ENCODE measurements at places on chromosomes 6 and 20. TPM values are rescaled to one million over a fixed set of nuclear protein-coding genes. Genes with fewer than 3 reads are reported as not detected.

The PKIB gene
- total RNA-seq: 2.6 TPM

The COL21A1 gene
- 1.0 TPM for total RNA-seq

The EEF1A2 gene
- 1.3 TPM for total RNA-seq

The SAMD3 gene
- total RNA-seq: not detected

The CRIP3 gene
- not detected for total RNA-seq

The FAM83B gene
- 0.91 TPM for total RNA-seq

The BPI gene
- 0.13 TPM for total RNA-seq

The TCP1 gene
- 136 TPM for total RNA-seq

The SLC26A8 gene
- total RNA-seq: not detected

The MCHR2 gene
- not detected for total RNA-seq

The AGER gene
- total RNA-seq: 0.65 TPM

The SPATA25 gene
- total RNA-seq: 1.2 TPM

The NKAIN4 gene
- 3.7 TPM for total RNA-seq

The MOXD1 gene
- 16.0 TPM for total RNA-seq

The OPN5 gene
- not detected for total RNA-seq

The ARFGEF3 gene
- total RNA-seq: 0.08 TPM

The GJA10 gene
- not detected for total RNA-seq

The KIF6 gene
- total RNA-seq: 0.32 TPM

The LBP gene
- 1.3 TPM for total RNA-seq

The BPIFB2 gene
- not detected for total RNA-seq

The SLC44A4 gene
- total RNA-seq: not detected

The C20orf204 gene
- 2.0 TPM for total RNA-seq

The ADGRF4 gene
- total RNA-seq: not detected

The EYA4 gene
- total RNA-seq: 10.3 TPM

The C4A gene
- 0.52 TPM for total RNA-seq

The LZTS3 gene
- 1.8 TPM for total RNA-seq

The CCN2 gene
- total RNA-seq: 135 TPM

The C6orf15 gene
- not detected for total RNA-seq

The PRRT1 gene
- total RNA-seq: 0.78 TPM

The CBFA2T2 gene
- total RNA-seq: 5.0 TPM

The DEFB124 gene
- total RNA-seq: not detected

The FAM184A gene
- total RNA-seq: 0.26 TPM

The LY6G6D gene
- total RNA-seq: not detected

The MUC22 gene
- total RNA-seq: not detected

The ULBP3 gene
- 4.7 TPM for total RNA-seq

The WFDC10B gene
- not detected for total RNA-seq

The TBCC gene
- total RNA-seq: 45.3 TPM

The PACSIN1 gene
- total RNA-seq: not detected

The ERVFRD-1 gene
- not detected for total RNA-seq

The RAET1G gene
- 0.13 TPM for total RNA-seq

The PAK5 gene
- not detected for total RNA-seq

The RHAG gene
- total RNA-seq: not detected

The CRISP3 gene
- not detected for total RNA-seq

All from epithelial cell of alveolus of lung (primary cell).